ENCODE measurements at places on chromosomes 6 and 20. TPM values are rescaled to one million over a fixed set of nuclear protein-coding genes. Genes with fewer than 3 reads are reported as not detected.
A peak's percentile ranks its signal among the peaks of the same experiment; 100 is the strongest.

The ADGRF4 gene
- total RNA-seq, result not detected

The DYNLT2 gene
- 1.3 TPM for total RNA-seq

The SLC17A3 gene
- not detected for total RNA-seq

- no peak overlapping the region for H3K27ac ChIP-seq
- no peak for DNase-seq
- no peak overlapping the region for H3K4me3 ChIP-seq
- H3K27me3 ChIP-seq, result no peaks in the 10 kb centered on the region
- peaks cover 16% of the 10 kb centered on the region for H3K4me1 ChIP-seq
- no peaks in the 10 kb centered on the region for H3K36me3 ChIP-seq
Observed at GRCh38 chr6:168368936-168369335, 49.4 kb upstream of the DACT2 start.

- H3K4me1 ChIP-seq, result no peaks in the 10 kb centered on the region
- no peaks in the 10 kb centered on the region for H3K36me3 ChIP-seq
- no peak overlapping the region for H3K4me3 ChIP-seq
- DNase-seq, result no peak
- no peak overlapping the region for H3K27ac ChIP-seq
Observed at GRCh38 chr6:163998496-163998895, 584.0 kb downstream of the QKI start.

DNA sequence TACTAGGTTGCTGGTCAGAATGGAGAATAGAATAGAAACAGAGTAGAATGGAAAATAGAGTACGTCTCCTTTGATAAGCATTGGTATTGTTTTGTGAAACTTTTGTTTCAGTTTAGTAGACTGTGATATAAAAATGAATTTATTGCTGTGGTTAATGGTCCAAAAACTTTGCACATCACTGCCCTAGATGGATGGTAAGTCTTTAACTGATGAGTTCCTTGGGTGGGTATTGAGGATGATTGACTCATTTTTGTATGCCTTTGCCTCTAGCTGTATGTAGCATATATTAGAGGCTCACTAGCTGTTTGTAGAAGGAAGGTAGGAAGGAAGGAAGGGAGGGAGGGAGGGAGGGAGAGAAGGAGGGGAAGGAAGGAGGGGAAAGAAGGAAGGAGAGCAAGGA is 48.3 kb downstream of the ZDHHC14 start:
- H3K4me1 ChIP-seq, result peaks cover 52% of the 10 kb centered on the region
- peak overlapping the region; percentile 4 for H3K27ac ChIP-seq
- no peak for DNase-seq
- no peak overlapping the region for H3K4me3 ChIP-seq
- H3K27me3 ChIP-seq, result no peaks in the 10 kb centered on the region
